Vagina (tissue), 2 donors: ENCODE measurements at places on chromosomes 11 and 22. TPM values are rescaled to one million over a fixed set of nuclear protein-coding genes. Genes with fewer than 3 reads are reported as not detected.

RBFOX2 gene
- 70.0 TPM for total RNA-seq

GRCh38 chr11:17734418-17734911 is at the start of gene KCNC1:
TSS of gene KCNC1 (plus strand) at chr11:17734781. CDS start at chr11:17736003, 1,222 bp downstream.
- no peaks in the 10 kb centered on the region for H3K36me3 ChIP-seq
- DNase-seq = no peak
- H3K27ac ChIP-seq = peak within 1 kb of the TSS; percentile 63
- peaks cover 19% of the 10 kb centered on the region for H3K4me1 ChIP-seq

DNA sequence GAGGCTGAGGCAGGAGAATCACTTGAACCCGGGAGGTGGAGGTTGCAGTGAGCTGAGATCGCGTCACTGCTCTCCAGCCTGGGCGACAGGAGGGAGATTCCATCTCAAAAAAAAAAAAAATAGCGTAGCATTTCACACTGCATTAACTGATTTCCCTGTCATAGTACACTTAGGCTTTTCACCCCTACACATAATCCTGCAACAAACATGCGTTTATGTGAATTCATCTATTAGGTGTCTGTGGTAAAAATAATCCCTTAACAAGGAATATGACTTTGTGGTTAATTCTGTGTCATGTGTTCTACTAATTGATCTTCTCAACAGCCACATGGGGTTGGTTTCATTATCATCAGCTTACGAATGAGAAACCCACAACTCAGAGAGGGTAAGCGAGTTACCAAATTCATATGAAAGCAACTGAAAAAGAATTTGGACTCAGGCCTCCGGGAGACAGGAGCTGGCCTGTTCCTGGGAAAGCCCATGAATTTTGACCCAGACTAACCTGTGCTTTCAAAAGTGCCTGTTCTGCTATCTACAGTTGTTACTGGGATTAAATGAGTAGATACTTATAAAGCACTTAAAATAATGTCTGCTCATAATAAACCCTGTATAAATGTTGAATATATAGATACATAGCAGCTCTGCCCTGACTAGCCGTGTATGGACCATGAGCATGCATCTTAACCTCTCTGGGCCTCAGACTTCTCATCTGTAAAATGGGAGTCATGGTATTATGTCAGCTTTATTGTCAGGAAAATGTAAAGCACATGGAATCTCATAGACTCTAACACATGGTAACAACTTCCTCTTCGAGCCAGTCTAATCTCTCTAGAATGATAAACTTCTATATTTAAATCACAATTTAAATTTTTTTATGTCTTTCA is 36.6 kb downstream of the KCNJ1 start:
- H3K36me3 ChIP-seq = no peaks in the 10 kb centered on the region
- no peak for DNase-seq
- H3K4me3 ChIP-seq = no peak overlapping the region

DNA sequence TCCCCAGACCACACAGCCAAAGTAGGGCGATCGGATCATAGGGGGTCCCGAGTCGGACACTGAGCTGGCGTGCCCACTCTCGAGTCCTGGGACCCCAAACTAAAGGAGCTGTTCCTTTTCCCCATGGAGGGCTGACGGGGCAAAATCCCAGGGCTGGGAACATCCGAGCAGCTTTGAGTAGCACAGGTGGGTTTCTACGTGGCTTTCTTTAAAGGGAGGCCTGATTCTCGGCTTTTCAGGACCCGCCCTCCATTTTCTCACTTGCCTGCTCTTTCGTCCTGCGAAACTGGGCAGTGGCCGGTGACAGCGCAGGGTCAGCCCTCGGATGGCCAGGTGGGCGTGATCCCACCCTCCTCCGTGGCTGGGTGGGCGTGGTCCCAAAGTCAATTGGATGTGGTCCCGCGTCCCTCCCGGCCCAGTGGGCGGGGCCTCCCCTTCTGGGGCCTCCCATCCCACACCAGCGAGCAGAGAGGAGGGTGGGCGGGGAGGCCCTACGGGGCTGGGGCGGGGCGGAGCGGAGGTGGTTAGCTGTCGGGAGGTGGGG is 17.5 kb upstream of the TXNRD2 start:
- H3K4me3 ChIP-seq = peak overlapping the region; percentile 26
- no peaks in the 10 kb centered on the region for H3K27me3 ChIP-seq
- H3K36me3 ChIP-seq = no peaks in the 10 kb centered on the region
- DNase-seq = no peak

DNA sequence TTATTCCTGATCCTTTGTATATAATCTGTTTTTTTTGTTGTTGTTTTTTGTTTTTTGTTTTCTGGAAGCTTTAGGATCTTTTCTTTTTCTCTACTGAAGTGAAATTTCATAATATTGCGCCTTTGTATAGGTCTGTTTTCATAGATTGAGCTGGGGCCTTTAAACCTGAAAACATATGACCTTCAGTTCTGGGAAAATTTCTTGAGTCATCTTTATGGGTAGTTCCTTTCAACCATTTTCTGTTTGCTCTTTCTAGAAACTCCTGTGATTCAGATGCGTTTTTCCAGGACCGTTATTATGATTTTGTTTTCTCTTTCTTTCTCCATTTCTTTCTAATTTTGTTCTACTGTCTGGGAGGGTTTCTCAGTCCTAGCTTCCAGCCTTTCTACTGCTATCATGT is 43.7 kb downstream of the BSX start:
- H3K4me1 ChIP-seq = no peaks in the 10 kb centered on the region
- no peak overlapping the region for H3K27ac ChIP-seq
- H3K36me3 ChIP-seq = no peaks in the 10 kb centered on the region
- no peak overlapping the region for H3K4me3 ChIP-seq
- no peak for DNase-seq

DNA sequence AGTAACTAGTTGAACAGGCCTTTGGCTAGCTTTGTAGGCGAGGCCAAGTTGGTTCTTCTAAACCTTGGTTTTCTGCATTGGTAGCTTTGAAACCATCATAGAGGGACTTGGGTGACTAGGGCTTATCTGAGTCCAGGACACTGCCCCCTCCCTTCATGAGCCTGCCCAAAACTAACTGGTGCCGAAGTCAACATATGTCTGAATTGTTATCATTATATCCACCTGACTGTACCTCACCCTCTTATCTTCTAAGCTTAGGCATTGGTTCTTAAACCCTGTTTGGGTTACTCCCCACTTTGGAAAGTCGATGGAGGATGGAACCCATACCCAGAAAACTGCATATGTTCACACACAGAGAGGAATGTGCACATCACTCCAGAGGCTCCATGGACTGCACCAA is 7.6 kb upstream of the MAPK8IP1 start:
- H3K27ac ChIP-seq = no peak overlapping the region
- no peak for DNase-seq
- H3K27me3 ChIP-seq = no peaks in the 10 kb centered on the region
- H3K4me3 ChIP-seq = no peak overlapping the region
- H3K36me3 ChIP-seq = peaks cover 62% of the 10 kb centered on the region
- H3K4me1 ChIP-seq = no peaks in the 10 kb centered on the region
